ENCODE measurements at places on chromosomes 12 and 14.

- no peak for DNase-seq
Measured at GRCh38 chr14:72503271-72503670, 390.6 kb downstream of the DPF3 start.

GRCh38 chr12:124453419-124454351 lies 113.7 kb downstream of the NCOR2 start:
- peak; percentile 96 for DNase-seq

GRCh38 chr14:90624227-90624626 lies 192.0 kb downstream of the TTC7B start:
- DNase-seq = no peak

GRCh38 chr12:94545935-94546771 lies 86.5 kb upstream of the CEP83 start:
- DNase-seq = no peak

GRCh38 chr14:102986810-102987579 lies 64.5 kb downstream of the AMN start:
- DNase-seq = no peak

DNA sequence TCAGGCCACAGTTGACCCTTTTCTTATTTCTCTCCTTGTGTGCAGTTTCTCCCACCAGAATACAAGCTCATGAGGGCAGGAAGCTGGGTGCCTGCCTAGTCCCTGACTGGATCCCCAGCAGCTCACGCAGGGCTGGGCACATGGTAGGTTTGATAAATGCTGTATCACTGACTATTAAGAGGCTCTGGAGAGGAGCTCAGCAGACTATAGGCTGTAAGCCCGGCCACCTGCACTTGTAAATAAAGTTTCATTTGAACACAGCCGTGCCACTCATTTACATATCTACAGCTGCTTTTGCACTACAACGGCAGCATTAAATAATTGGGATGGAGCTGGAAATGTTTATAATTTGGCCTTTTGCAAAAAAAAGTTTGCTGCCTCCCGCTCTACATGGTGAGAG lies 32.0 kb downstream of the CHGA start:
- no peak for DNase-seq

DNA sequence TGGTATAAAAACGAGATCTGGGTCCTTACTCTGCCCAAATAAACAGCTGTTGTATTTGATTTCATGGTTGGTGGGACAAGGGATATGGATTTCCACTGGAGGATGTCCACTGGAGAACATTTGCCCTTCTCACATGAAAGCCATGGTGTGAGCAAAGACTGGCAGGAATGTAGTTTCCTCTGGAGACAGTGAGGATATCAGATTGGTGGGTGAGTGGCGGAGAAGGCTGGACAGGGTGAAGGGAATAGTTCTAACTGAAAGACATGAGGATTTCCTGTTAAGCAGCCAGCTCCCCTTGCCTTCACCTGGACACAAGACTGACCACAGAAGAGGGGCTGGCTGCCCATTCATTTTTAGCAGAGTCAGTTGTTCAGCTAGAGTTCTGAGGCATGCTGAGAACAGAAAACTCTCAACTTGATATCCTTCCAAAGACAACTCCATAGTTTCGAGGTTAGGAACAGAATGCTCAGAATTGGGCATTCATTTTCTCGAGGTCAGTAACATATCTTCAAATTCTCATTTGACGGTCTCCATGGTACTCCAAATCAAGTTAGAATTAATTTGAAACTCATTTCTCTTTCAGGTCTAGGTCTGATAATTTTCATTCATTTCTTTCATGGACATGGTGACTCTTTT lies 365.7 kb downstream of the LRIG3 start:
- DNase-seq = no peak

- no peak for DNase-seq
Measured at GRCh38 chr12:127548123-127548553, 718.8 kb upstream of the TMEM132C start.

- no peak for DNase-seq
Measured at GRCh38 chr14:51725061-51725460, 73.4 kb downstream of the FRMD6 start.

GRCh38 chr14:104816616-104816884 lies 15.6 kb downstream of the ZBTB42 start:
- no peak for DNase-seq

GRCh38 chr14:102317564-102318248 lies 1.8 kb upstream of the ZNF839 start:
- peak; percentile 90 for DNase-seq

DNA sequence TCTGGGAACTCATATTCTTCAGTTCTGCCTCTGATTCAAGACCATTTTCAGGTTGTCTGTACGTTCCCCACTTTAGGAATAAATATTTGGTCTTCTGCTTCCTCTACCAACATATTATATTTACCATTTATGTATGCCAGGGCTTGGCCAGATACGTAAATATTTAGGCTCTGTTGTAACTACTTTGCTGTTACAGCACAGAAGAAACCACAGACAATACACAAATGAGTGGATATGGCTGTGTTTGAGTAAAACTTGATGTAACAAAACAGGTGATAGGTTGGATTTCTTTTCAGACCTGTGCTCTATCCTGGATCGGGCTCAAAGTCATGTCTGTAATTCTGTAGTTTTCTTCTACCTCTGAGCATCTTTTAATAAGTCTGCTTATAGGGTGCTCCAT lies 37.5 kb downstream of the RAP1B start:
- DNase-seq = no peak

All from Kasumi-1 (cell line).